Stimulated activated CD4-positive, alpha-beta T cell treated with anti-CD3 and anti-CD28 coated beads, Interleukin-1b, Interleukin-23, amount 100 ng/mL, for 48 hours (primary cell): ENCODE measurements at places on chromosomes 5 and 9.

GRCh38 chr9:14346811-14347405 is 33.0 kb upstream of the NFIB start:
- no peak for DNase-seq

DNA sequence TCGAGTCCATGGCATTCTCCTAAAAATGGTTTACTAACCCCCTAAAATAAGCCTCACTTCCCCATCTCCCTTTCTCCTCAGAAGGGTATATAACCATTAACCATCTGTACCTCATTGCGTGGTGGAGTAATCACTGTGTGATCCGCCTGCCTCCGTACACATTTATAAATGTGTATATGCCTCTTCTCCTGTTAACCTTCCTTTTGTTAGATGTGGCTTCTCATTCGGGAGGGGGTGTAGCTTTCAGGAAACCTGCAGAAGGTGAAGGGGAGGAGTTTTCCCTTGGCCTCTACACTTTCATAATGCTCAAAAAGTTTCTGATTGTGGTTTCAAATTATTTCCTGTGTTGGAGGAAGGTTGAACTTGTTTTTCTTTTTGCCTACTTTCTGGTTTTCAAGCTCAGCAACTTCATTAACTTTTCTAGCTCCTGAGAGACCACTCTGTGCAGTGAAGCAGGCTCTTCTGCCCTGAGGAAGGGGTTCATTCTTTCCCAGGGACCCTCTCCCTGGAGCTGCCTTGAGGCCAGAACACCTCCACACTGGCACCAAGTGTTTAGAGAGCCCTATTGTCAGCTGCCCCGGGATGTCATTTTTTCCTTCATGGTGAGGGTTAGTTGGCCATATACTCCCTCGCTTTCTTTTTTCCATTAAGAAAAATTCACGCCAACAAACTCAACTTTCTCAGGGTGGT is 46.9 kb downstream of the RASGRF2 start:
- peak; percentile 47 for DNase-seq

DNA sequence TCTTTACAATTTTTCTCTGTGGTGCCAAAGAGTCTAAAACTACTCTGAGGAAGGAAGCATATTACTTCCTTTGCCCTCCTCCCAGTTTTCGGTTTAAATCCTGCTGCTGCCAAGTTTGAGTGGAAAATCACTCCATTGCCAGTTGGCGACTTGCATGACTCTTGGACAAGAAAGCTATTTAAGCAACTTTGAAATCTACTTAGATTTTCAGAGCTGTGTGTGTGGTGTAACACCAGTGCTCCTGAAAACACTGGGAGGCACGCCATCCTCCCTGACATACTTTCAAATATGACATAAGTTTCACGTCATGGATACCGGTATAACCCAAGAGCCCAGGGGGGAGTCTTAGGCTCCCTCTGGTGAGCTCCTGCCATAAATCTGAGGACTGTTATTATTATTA is 83.5 kb upstream of the RIOK2 start:
- DNase-seq: no peak

DNA sequence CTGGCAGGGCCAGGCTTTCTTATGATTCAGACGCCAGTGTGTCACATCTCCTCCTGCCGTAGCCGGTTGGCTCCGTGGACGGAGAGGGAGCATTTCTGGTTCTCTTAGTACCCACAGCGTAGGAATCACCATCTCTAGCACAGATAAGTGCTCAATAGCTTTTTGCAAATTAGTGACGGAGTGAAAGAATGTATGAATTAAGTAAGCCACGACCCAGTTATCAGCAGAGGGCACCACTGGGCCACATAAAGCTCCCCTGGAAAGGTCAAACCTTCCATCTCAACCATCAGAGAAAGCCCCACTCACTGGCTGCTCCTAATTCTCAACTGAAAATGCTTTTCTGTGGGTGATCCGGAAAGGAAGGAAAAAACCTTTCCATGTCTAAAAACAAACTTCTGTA is 317.0 kb upstream of the ADCY2 start:
- DNase-seq: no peak
